ENCODE measurements at places on chromosomes 7 and 10.

DNA sequence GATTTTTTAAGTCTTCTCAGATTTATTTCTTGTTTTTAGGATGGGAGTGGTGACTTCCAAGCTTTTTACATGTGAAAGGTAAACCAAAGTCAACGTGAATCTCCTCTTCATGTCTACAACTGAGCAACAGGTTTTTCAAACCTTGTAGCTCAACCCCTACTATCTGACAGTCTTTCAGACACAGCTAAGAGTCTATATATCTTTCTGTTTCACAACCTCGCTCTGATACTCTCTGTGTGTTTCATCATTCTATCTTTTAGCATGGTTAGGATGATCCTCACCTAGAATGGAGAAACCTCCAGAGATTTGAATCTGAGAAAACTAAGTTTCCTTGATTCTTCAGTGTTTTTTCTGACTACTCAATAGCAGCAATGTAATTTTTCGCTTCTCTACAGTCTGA, 96.1 kb downstream of the EPDR1 start:
- no peak for DNase-seq

DNA sequence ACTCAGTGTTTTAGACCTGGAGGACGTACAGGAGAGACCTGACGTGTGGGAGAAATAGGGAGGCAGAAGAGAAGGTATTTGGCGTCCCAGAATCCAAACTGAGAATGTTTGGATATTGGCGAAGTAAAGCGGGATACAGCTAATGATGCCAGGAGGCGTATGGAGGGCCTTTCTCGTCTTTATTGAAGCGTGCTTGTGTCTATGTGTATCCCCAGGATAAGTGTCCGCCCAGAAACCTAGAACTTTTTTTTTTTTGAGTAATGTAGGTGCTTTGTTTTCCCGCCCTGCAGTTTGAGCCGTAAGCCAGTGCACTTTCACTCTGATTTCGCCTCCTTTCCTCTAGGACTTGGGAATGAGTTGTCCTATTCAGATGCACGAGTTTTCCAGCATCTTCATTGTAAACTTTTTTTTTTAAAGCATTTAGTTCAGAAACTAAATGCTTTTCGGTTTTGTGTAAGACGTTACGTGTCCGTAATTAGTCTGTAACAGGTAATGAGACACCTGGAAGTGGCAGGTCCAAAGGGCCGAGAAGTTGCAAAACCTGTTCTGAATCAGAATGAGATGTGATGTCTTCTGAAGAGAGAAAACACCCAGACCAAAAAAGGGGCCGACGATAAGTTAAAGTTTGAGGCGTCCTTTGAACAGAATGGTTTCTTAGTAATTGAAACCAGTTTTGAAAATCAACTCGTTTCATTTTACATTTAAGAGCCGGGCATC, 746 bp downstream of the ARL5B start:
- DNase-seq: no peak

DNA sequence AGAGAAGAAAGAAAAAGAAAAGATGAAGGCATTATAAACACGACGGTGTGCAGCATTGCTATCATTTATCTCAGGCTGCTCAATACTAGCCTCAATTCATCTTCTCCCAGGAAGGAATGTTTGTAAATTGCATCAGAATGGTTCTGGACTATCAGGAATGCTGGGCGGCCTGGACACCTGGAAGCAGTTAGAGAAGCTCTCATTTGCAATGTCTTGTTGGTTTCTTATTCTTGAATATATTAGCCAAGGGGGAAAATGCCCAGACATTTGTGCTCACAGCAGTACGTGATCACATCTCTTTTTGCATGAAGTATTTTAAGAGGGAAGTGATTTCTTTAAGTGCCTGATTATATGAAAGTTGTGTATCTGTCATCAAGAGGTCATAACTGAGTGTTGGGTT, 85.6 kb upstream of the IMMP2L start:
- no peak for DNase-seq

- no peak for DNase-seq
Observed at GRCh38 chr10:109996225-109996624, 11.6 kb upstream of the ADD3 start.

GRCh38 chr10:75197906-75198305, 12.7 kb upstream of the VDAC2 start:
- no peak for DNase-seq

- DNase-seq: no peak
Observed at GRCh38 chr10:30999070-30999712, 32.5 kb downstream of the ZNF438 start.

DNA sequence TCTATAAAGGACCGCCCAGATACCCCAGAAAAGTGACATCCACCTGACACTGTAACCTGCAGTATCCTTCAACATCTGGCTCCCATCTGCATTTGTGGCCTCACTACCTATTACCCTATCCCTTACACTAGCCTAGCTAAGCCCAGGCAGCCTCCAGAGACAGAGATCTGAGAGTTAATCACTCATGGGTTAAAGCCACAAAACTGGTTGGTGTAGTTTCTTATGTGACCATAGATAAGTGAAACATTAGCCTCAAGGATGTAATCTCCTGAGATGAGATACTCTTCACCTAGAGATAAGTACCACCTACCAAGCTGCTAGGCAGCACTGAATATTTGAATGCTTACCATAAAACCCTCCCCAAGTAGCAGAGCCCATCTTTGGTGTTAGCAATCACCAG, 35.4 kb downstream of the CTTNBP2 start:
- DNase-seq: no peak

DNA sequence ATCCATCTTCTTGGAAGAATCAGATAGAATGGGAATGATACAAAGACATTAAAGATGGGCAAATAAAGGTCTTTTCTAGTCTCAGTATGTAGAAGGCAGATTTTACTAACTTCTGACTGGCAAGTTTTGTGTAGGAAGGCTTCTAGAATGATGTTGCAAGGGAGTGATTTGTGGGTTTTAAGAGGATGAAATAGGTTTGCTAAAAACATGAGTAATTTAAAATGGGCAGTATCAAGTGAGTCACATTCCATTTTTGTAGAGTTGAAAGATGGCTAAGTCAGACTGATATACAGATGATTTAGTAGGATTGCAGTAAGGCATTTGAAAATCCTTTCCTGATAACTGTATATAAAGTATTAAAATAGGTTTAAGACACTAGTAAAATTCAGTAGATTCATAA, 777.4 kb downstream of the SORCS1 start:
- no peak for DNase-seq

DNA sequence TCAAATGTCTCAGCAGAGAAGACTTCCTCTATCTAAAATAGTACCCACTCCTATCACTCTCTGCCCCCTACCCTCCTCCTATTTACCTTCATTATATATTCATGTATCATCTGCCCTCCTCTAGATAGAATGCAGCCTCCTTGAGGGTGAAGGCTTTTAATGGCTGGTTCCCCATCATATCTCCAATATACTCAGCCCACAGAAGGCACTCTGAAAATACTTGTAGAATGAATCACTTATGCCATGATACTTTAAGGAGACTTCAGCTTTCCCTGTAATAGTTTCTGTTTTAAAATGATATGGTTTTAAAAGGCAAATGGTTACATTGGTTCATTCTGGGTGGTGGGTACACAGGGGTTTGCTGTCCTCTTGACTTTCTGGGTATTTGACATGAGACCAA, 25.3 kb downstream of the GFRA1 start:
- DNase-seq: no peak

DNA sequence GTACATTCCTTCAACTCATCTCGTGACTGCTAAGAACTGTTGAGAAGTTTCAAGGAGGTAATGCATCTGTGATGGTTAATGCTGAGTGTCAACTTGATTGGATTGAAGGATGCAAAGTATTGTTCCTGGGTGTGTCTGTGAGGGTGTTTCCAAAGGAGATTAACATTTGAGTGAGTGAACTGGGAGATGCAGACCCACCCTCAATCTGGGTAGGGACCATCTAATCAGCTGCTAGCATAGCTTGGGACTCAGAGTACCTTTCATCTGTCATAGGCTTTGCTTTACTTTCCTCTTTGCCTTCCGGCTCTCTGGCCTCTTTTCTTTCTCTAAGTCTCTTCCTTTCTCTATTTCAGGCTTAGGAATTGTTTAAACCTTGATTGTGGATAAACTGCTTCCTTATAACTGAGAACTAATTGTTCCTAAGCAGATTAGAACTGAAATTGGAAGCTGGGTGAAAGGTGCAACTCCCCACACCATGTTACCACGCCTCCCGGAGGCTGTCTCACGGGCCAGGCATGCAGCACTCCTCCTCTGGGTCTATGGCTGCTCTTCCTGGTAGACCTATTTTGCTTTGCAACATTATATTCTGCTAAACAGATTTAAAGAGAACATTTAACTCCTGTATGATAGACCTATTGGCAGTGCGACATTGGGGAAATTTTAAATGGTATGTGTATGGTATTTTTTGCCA, 298.2 kb downstream of the CCSER2 start:
- DNase-seq: no peak

DNA sequence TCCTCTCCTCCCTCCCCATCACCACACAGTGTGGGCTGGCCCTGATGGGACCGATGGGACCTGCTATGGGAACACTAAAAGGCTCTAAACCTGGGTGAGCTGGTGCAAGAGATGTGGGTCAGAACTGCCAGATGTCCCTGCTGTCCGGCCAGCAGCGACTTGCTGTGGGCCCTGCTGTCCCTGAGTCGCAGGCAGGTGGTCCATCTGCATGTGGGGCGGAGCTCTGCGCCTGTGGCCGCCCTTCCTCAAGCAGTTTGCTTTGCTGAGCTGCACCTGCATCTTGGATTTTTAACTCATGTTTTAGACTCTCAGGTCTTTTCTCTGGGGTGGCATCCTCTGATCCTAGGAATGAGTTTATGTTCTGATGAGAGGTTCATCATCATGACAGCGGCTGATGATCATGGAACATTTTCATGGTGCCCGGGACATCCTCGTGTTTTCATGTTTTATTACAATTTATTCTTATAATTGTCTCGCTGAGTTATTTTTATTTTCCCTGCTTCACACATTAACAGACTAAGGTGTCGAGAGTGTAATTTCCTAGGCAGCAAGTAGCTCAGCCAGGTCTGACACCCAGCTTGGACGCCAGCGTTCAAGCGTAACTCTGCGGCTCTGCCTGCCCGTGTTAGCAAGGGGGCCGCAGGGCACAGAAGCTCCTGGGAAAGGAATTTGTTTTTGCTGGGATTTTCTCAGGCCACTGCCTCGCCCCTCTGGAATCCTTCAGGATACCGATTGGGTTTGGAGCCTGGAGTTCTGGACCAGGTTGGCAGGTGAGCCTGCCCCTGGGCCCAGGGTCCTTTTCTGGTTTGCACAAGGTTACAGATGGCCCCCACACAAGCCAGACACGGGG, 615.2 kb upstream of the FOXK1 start:
- DNase-seq: no peak

DNA sequence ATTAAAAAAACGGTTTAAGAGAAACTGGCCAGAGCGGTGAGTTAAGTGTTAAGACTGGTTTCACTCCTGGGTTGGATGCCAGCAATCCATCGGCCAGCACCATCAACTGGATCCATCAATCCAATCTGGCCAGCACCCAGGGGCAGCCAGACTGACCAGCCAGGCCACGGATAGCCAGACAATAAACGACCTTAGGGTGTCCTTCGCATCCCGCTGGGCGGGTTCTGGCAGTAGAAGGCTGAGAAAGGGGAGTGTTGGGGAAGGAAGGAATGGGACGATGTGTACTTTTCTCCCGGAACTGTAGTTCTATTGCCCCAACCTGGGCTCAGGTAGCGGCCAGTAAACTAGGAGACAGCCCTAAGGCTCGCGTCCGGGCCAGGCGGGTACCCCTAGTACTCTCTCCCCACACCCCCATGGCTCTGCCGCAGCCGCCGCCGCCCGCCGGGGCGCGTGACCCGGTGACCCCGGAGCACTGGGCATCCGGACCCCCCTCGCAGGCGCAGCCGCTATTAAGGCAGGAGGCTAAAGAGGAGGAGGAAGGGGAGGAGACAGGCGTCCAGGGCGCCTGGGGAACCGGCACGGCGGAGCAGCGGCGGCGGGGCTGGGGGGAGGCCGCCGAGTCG, at the start of gene CASD1:
TSS of gene CASD1 (plus strand) at position 546 of the 623 bp plus-strand sequence. CDS start 276 bp downstream, outside the sequence.
- DNase-seq: peak; percentile 63

- no peak for DNase-seq
Observed at GRCh38 chr10:50558371-50558770, 65.4 kb downstream of the SGMS1 start.

GRCh38 chr7:77734659-77735421, 38.6 kb downstream of the RSBN1L start:
- DNase-seq: no peak

- no peak for DNase-seq
Observed at GRCh38 chr10:14438576-14438975, 107.9 kb upstream of the FRMD4A start.

- no peak for DNase-seq
Observed at GRCh38 chr10:119784340-119785067, 58.7 kb downstream of the INPP5F start.

- no peak for DNase-seq
Observed at GRCh38 chr10:101716891-101717659, 22.1 kb upstream of the FBXW4 start.

DNA sequence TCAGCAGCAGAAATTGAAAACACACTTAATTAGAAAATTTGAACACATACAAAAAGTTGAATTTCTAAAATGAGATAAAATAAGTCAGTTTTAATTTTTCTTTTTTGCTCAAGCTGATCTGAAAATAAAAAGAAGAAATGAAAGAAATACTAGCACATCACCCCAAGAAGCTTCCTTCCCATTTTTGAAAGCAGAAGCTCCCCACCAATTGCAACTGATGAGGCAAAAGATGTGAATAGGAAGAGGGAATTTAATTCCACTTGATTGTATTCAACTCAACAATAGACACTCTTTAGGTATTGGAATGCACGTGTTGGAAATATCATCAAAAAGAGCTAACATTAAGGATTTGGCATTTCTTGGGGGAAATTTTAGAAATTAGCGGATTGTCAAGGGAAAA, 175.8 kb downstream of the TRIL start:
- no peak for DNase-seq

- no peak for DNase-seq
Observed at GRCh38 chr7:55558962-55559920, 13.1 kb downstream of the VOPP1 start.

DNA sequence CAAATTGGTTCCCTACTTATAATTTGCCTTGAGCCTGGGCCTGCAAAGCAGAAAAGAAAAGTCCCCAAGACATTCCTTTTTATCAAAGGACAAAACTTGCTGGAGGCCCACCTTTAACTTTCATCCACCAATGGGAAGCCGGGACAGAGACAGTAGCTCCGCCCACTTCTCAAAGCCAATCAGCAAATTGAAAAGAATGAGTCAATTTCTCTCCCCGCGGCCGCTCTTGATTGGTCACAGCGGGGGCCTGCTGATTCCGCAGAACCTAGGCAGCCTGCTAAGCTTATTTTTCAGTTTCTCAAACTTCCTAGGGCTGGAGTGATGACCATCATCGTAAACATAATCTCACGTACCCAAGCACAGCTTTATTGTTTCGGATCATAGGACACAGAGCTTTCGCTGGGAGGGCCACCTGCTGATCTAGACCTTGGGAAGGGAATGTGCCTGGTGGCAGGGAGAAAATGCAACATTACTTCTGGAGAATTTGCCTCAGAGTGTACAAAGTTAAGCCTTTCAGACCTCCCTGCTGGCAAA, at the start of gene SLC13A4:
TSS of gene SLC13A4 (minus strand) at position 51 of the 534 bp plus-strand sequence. CDS start 690 bp downstream, outside the sequence.
- DNase-seq: no peak

- no peak for DNase-seq
Observed at GRCh38 chr7:22934473-22935065, 79.4 kb downstream of the HYCC1 start.

Measured in left ventricle myocardium inferior (tissue), 1 donor.